ENCODE measurements at places on chromosomes 12 and 14.

GRCh38 chr12:124428792-124429281, 133.9 kb downstream of the RFLNA start:
- no peak for DNase-seq

DNA sequence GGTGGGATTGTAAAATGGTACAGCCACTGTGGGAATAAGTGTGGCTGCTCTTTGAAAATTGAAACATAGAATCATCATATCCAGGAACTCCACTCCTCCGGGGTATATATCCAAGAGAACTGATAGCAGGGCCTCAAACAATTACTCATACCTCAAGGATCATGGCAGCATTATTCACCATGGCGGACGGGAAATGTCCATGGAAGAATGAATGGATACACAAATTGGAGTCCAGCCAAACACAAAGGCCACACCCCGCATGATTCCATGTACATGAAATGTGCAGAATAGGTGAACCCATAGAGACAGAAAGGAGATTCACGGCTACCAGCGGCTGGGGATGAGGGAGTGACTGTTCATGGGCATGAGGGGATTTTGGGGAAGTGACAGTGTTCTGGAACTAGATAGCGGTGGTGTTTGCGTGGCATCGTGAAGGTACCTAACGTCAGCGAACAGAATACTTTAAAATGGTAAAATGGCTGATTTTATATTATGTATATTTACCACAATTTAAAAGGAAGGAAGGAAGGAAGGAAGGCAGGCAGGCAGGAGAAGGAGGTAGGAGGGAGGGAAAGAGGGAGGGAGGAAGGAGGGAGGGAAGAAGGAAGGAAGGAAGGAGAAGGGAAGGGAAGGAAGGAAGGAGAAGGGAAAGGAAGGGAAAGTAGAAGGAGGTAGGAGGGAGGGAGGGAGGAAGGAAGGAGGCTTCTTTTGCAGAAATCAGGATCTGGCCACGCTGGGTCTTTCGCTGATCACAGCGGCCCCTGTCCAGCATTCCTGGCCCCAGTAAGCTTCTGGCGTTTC, 14.1 kb upstream of the NCOR2 start:
- no peak for DNase-seq

DNA sequence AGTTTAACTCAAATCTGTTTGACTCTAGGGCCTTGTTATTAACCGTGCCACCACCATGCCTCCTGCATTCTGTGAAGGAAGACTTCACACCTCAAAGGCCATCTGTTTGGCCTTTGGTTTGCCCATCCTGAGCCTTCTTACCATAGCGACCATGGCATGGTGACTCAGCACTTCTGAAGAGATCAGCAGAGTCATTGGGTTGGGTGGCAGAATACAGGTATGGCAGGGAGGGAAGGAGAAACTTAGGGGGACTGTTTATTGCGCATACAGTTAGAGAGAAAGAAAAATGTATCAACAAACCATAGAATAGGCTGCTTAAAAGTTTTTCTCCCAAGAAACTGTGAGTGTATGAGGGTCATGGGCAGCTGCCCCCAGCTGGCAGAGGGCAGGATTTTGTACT, 49.2 kb downstream of the DAD1 start:
- DNase-seq = no peak

DNA sequence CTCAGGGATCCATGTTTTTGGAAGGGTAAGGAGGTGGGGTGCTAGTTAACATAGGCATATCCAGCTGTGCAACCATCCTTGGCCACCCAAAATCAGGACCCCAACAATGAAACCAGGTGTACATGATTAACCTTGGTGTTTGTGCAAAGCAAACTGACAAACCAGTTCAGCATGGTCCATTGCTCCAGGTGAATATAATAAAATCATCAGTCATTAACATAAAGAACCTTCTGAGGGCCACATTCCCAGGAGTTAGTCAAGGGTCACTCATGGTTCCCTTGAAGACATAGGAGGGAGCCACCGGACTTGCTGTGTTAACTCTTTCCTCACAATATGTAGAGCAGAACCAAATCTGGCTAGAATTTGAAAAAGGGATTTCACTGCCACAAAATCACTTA, 17.8 kb downstream of the SLC38A2 start:
- no peak for DNase-seq

- no peak for DNase-seq
Observed at GRCh38 chr14:90805662-90806540, 10.3 kb downstream of the TTC7B start.

- peak; percentile 75 for DNase-seq
Observed at GRCh38 chr12:6323340-6323994, 13.0 kb downstream of the PLEKHG6 start.

GRCh38 chr14:31505411-31505810, 17.6 kb upstream of the GPR33 start:
- DNase-seq = no peak

DNA sequence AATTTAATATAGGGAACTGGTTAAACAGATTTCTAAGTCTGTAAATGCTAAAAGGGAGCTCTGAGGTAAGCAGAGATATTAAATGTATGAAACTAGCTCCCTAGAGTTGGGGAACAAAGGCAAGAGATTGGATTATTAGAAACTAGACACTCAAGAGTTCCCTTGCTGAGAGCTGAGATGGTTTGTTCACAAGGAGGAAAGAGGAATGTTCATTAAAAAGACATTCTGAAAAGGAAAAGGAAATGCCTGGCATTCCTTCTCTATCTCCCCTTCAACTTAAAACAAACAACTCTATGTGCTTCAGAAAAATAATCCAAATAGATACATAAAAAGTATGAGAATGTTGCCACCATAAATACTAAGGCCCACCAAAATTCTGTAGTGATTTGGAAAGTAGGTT, 73.7 kb downstream of the GALNT4 start:
- no peak for DNase-seq

- DNase-seq = no peak
Observed at GRCh38 chr14:57492859-57493258, 798 bp downstream of the CCDC198 start.

DNA sequence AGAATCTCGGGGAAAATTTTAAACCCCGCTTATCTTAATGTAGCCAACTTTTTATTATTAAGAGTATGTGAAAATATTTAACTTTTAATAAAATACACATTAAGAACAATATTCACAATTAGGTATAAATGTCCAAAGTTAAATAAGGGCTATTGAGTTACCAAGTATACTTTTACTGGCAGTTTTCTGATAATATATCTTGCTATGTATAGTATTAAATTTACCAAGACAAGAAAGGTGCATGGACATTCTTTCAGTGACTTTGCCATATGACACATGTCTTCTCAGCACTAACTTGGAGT, 115.4 kb downstream of the MON2 start:
- DNase-seq = no peak

DNA sequence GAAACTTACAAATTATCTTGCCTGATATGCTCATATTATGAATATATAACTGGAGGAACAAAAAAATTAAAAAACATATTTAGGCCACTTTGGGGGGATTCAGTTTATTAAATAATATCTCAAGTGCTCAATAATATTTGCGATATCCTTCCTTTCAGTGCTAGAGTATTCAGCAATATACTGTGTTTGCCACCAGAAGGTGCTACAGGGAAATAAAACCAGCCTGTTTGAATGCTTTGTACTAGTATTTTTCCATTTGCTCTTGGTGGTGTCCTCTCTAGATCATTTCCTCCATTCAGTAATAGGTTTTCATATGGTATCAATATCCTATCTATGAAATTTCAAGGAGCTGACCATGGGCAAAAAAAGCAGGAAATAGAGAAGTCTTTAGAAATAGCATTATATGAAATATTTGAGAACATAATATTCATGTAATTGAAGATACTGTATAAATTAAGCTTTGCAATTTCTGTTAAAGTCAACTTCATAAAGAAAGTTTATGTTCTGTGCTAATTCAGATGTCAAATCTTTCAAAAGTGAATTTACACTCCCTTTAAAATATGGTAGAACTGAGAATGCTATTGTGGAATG, 106.2 kb upstream of the NAV3 start:
- DNase-seq = no peak
